ENCODE measurements at places on chromosomes 16 and 17. TPM values are rescaled to one million over a fixed set of nuclear protein-coding genes. Genes with fewer than 3 reads are reported as not detected.

DNA sequence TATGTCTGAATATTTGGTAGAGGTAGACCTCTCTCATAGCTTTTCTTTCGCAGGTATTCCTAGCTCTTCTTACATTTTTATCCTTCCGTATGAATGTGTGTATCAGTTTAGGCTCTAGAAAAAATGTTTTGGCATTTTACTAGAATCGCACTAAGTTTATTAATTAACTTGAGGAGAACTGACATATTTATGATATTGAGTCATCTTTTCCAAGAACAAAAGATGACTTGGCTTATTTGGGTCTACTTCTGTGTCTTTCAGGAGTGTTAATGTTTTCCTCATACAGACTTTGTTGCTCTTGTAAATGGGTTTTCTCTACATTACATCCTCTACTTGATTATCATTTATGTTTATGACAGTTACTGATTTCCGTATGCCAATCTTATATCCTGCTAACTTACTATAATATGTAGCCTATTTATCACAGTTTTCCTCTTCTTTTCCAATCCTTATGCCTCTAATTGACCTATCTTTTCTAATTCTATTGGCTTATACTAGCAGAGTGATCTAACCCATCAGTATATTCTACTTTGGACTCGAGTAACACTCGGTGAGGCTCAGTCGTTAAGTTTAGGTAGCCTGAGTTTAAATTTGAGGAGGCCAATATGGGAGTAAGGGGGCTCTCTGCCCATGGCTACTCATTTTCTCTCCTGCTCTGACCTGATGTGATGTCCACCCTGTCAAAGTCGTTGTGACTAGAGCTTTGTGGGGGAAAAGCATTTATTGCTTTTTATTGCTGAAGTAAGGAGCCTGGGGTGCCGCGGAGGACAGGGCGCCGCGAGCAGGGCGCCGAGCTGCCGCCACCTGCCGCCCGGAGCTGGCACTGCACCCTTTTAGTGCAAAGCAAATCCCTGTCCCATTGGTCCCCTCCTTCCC lies 20.0 kb downstream of the ST6GALNAC1 start:
- DNase-seq, result peak; percentile 61

DNA sequence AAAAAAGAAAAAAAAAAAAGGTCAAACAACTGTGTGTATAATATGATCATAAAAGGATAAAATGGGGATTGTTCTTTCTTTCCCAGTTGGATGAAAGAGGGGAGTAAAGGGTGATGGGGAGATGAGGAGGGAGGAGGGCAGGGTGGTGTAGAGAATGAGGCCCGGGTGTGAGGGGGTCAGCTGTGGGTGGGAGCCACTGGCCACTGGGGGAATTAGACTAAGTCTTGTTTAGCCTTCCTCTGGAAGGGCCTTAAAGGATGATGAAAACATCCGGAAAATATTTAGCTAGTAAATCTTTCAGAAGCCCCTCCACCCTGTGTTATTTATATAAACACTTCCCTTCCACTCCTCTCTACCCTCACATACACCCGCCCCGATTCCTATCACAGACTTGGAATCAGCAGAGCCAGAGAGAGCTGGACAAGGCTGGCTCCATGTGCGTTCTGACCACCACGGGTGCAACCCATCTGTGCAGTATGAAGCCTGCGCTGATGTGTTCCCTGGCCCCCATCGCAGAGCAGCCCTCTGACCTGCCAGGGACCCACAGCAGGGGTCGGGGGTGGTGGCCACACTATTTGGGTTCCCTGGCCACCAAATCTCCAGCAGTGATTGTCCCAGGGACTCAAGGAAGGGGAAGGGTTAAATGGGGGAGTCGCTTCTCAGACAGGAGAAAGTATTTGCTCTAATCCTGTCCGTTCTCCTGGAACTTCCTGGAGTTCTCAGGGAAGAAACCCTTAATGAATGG lies 72.7 kb downstream of the GAS7 start:
- no peak for DNase-seq

- no peak for DNase-seq
Observed at GRCh38 chr16:77480681-77481315, 46.0 kb upstream of the ADAMTS18 start.

PRDM7 gene
- not detected for total RNA-seq

SEC14L5 gene
- 25.4 TPM for total RNA-seq

KRT17 gene
- total RNA-seq, result not detected

MYH1 gene
- 0.09 TPM for total RNA-seq

All from heart left ventricle (tissue), 16 donors.